ENCODE measurements at places on chromosomes 13 and 19. TPM values are rescaled to one million over a fixed set of nuclear protein-coding genes. Genes with fewer than 3 reads are reported as not detected.

- DNase-seq: no peak
These were observed 166.6 kb downstream of the NDFIP2 start for GRCh38 chr13:79647533-79647932.

DNA sequence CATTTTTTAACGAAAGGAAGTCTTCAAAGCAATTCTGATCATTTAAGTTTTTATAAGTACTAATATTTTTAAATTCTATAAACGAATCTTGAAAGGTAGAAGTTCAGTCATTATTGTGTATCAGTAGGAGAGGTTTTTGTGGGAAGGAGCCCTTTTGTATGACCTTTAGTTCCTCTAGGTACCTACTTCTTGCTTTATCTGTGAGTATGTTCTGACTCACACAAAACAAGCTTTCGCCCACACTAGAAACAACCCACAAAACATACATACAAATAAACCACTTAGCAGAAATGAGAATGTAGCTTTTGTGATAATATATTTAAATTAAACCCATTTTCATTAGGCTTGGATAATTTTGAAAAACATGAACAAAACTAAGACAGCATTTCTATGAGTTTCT lies 27.8 kb downstream of the ERCC5 start:
- DNase-seq: no peak

JSRP1 gene
- total RNA-seq: not detected

SOX1 gene
- not detected for total RNA-seq
